Left renal pelvis (tissue), 4 donors: ENCODE measurements at places on chromosomes 3 and 15. TPM values are rescaled to one million over a fixed set of nuclear protein-coding genes. Genes with fewer than 3 reads are reported as not detected.

LRRN1 gene
- polyA plus RNA-seq = 19.4 TPM

FILIP1L gene
- polyA plus RNA-seq = 13.1 TPM

- no peak for DNase-seq
Observed at GRCh38 chr3:191982481-191982880, 521.5 kb downstream of the PYDC2 start.

GRCh38 chr3:171123915-171124314 lies 97.4 kb upstream of the SLC2A2 start:
- DNase-seq = no peak

DNA sequence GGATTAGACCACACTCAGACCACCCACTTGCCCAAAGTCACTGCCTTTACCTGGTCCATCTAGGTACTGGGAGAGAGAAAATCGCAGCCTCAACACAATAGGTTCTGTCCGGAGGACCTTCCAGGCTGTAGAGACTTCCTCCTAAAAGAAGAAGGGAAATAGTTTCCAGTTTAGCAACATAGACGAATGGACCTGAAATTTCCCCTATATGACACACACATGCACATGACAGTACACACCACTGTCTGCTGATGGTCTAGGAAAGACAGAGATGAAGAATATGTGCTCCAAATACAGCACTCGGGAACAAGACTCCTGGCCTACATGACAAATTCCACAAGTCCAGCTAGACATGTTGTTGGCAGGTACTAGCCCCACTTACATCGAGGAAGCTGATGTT lies 7.3 kb downstream of the PARP6 start:
- DNase-seq = no peak

GRCh38 chr3:13801361-13802204 lies 78.3 kb downstream of the WNT7A start:
- DNase-seq = no peak

DNA sequence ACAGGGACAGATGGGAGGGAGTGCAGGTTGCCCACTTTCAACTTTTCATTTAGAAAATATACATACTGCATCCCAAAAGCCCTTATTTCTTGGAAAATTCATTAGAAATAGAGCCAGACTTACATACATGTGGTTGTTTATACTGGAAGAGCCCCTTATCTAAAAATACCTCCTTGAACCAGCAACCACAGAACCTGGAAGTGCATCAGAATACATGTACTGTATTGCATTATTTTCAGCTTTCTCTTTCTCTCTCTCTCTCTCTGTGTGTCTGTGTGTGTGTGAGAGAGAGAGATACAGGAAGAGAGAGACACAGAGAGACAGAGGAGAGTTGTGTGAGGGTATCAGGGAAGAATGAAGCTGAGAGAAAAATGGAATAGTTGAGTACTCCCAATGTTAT lies 29.5 kb upstream of the LSAMP start:
- no peak for DNase-seq

DNA sequence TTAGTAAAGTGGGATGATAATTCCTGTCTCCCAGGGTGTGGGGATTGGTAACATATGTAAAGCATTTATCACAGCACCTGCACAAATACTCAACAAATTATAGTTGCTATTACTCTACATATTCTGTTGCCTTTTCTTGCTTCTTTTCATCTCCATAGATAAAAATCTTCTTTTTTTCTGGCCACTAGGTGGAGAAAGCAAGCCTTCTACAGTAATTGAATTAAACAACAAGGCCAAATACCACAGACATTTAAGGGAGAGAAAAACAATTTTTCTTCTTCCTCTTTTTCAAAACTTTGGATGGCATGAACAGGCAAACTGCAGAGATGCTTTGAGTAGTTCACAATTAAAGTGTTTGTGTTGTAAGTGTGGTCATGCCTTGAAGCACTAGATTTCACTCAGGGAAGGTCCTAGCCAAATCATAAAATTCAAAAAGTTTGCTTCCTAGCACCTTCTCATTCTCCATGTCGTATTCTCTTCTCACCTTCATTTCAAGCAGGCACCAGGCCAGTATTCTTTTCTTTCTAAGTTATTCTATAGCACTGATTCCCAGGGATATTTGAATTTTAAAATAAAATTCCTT lies 493.4 kb upstream of the TGFBR2 start:
- peak; percentile 11 for DNase-seq
